ENCODE measurements at places on chromosomes 16 and 17.

GRCh38 chr16:27273330-27273669 is 4.7 kb upstream of the NSMCE1 start:
- no peak for DNase-seq

- DNase-seq = no peak
These were observed 71.6 kb downstream of the C17orf67 start for GRCh38 chr17:56762144-56762543.

- DNase-seq = peak; percentile 40
These were observed 137.6 kb downstream of the RBFOX3 start for GRCh38 chr17:79473111-79473875.

DNA sequence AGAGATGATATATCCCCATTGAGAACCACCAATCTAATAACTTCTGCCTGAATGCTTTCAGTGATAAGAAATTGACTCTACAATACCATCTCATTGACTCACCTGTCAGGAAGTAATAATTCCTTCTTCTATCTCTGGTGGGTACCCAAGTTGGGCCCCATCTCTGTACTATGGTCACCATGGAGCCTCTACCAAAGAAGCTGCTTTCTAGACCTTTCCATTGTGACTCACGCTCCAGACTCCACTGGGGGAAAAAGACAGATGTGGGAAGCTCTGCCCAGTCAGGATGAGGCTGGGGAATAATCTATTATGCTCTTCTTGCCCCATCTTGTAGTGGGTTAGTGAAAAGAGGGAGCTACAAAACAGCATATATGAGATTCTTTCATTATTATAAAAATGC is 100.4 kb downstream of the COPRS start:
- no peak for DNase-seq

GRCh38 chr16:73268366-73268993 is 220.6 kb upstream of the ZFHX3 start:
- peak; percentile 9 for DNase-seq

- no peak for DNase-seq
These were observed 401 bp downstream of the ARL16 start for GRCh38 chr17:81683208-81683583.

- no peak for DNase-seq
These were observed 16.0 kb upstream of the ZNF689 start for GRCh38 chr16:30626236-30626635.

DNA sequence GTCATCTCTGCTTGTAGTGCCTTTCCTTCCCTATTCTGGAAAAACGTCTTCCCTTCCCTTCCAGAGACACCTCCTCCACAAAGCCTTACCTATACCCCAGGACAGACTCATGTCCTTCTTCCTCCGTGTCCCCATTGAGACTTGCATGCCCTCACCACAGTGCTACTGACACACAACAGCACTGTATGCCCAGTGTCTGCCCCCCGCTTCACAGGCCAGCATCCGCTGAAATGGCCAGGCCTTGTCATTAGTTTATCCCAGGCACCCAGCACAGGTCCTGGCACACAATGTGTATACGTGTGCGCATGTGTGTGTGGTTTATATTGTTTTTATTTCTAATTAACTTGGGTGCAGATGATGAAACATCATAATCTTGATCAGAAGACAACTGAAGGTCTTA is 130.1 kb upstream of the CCL2 start:
- no peak for DNase-seq

DNA sequence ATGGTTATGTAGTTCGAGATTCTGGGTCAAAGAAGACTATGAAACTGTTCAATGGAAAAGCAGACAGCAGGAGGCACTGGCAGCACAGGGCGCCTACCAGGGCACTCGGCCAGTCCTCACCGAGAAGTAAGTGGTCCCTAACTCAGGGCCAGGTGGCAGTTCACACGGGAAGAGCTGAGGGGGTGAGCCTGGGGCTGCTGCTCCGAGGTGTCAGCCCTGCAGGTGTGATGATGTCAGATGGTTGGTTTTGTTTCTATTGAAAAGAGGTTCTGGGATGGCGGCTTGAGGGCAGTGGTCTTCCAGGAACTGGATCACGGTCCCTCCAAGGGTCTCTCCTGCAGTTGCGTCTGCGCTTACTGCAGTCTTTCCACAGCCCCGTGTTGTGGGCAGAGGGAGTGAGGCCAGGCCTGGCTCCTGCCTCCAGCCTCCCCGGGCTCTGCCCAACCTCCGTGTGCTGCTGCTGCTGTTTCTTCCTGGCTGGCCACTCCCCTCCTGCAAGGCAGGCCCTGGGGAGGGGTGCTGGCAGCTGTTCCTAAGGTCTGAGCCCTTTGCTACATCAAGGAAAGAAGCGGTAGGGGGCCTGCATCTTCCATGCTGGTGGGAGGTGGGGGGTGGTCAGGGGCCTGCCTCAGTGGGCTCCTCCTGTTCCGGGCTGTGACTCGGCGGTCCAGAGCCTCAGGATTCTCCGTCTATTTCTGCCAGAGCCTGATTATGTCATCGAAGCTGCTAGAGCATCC is 22.6 kb downstream of the RNF213 start:
- no peak for DNase-seq

GRCh38 chr17:71325117-71325516 is 795.7 kb upstream of the SOX9 start:
- no peak for DNase-seq

DNA sequence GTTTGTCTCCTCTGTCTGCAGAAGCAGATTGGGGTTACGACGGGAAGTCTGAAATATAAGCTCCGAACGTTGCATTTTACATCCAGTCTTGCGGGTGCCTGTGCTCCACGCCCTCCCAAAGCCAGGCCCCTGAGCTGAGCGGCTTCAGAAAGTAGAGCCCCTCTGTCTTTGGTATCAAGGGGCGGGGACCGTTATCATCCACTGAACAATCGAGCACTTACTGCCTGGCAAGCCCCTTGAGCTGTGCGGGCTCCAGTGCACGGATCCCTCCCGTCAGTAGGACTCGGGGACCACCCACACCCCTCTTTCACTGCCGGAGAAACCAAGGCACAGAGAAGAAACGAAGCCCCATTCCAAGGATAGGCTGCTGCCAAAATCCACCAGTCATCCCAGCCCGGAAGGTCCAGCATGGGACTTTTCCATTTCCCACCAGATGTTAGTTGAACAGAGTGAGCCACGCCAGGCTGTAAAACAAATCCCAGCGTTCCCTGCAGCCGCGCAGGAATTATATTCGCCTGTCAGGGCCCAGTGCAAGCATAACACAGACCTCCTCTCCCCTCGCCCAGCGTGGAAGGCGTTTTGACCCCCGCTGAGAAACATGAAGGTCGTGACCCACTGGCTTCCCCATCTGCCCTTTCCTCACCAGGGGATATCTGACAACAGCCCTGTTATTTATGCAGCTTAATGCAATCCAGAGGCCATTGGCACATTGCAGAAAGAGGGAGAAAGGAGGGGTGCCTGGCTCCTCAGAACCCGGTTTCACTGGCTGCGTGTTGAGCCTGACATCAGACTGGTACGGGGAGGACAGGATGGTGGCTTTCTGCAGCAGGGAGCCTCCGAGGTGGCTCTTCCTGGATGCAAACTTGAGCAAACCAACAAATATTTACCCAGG is 212.2 kb upstream of the FOXF1 start:
- no peak for DNase-seq

GRCh38 chr17:69592692-69593350 is 178.3 kb downstream of the MAP2K6 start:
- no peak for DNase-seq

DNA sequence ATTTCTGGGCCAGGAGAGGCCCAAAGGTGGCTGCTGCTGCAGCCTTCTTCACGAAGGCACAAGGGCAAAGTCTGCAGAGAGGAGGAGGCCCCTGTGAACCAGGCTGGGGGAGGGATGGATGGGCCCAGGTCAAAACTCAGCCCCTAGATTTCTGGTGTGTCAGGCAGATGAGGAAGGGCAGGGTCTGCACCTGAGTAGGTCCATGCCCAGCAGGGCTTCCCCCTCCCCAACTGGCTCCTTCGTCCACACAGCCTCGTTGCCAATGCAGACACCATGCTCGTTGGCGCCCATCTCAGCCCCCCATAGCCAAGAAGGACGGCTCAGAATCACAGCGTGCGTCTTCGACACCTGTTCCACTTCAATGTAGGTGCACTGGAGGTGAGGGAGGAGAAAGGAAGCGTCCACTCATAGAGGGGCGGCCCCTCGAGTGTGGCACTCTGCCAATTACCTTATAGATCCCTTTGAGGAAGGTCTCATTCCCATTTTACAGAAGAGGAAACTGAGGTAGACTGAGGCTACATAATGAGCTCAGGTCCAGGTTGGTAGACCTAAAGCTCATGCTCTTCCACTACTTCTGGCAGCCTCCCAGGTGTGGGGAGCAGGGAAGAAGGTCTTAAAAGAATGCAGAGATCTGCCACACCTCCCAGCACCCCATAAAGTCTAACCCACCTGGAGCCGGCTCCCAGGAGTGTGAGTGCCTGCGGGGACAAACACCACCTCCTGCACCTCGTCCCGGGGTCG is 902 bp downstream of the SCRN2 start:
- DNase-seq = no peak

DNA sequence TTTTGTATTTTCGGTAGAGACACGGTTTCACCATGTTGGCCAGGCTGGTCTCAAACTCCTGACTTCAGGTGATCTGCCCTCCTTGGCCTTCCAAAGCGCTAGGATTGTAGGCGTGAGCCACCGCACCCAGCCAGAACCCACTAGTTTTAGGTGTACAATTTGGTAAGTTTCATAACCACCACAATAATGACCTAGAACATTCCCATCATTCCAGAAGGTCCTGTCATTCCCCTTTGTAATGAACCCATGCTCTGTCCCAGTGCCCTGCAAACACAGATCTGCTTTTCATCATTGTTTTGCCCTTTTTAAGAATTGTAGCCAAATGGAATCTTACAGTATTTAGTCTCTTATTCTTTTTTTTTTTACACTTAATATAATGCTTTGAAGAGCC is 35.6 kb upstream of the IRF8 start:
- peak; percentile 29 for DNase-seq

GRCh38 chr16:72311426-72311825 is 139.5 kb upstream of the PMFBP1 start:
- no peak for DNase-seq

GRCh38 chr17:36653856-36654255 is 52.5 kb downstream of the MRM1 start:
- no peak for DNase-seq

- DNase-seq = peak; percentile 93
These were observed at the start of gene NUDT16L1 for GRCh38 chr16:4693296-4693955. NUDT16L1 (plus strand) TSS chr16:4693562; CDS start chr16:4693727, 165 bp downstream.

- no peak for DNase-seq
These were observed 188.9 kb upstream of the KIF2B start for GRCh38 chr17:53633856-53634255.

DNA sequence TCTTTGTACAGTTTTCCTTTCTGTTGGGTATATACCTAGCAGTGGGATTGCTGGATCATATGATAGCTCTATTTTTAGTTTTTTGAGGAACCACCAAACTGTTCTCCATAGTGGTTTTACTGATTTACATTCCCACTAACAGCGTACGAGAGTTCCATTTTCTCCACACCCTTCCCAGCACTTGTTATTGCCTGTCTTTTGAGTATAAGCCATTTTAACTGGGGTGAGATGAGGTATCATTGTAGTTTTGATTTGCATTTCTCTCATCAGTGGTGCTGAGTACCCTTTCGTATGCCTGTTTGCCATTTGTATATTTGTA is 887 bp upstream of the EVI2B start:
- DNase-seq = no peak

DNA sequence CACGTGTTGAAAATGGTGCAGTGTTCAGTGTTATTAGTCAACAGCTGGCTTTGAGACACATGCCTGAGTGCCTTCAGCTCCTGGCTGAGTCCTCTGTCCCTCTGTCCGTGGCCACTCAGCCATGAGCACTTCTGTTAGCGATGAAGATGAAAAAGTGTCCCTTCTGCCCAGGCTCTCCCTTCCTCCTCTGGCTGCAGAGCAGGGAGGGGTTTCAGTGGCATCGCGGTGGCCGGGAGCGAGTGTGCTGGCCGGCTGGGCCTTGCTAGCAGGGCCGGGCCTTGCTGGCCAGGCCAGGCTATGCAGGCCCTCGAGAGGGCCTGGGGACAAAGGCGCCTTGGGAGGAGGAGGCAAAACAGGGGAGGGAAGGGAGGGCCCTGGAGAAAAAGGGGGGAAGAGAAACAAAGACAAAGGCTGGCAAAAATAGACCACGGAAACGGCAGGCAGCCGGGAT is 47.7 kb downstream of the CMIP start:
- no peak for DNase-seq

DNA sequence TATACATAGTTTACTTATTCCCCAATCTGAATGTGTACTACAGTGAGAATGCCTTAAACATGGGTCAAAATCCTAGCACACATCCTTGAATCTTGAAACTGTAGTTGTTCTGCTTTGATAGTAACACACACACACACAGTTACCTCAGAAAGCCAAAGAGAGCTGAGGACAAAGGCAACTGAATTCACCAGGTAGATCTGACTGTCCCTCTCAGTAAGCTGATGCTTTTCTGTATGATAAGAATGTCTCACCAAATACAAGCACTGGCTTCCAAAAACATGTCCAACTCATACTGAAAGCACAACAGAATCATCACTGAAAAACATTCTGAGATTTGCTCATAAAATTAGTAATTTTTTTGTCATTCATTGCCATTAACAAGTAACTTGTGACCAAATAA is 104.3 kb upstream of the DYNLRB2 start:
- no peak for DNase-seq

GRCh38 chr16:15857724-15858560 is 1.1 kb upstream of the MYH11 start:
- no peak for DNase-seq

- DNase-seq = no peak
These were observed 8.7 kb downstream of the EIF1 start for GRCh38 chr17:41697122-41697962.
